HFF-Myc (cell line): ENCODE measurements at places on chromosomes 2 and 18.

- DNase-seq = no peak
Observed at GRCh38 chr2:235501673-235502031, 7.8 kb downstream of the AGAP1 start.

GRCh38 chr2:157178874-157179273, 78.6 kb upstream of the GALNT5 start:
- no peak for DNase-seq

GRCh38 chr18:68397241-68398035, 317.5 kb downstream of the TMX3 start:
- DNase-seq = no peak

DNA sequence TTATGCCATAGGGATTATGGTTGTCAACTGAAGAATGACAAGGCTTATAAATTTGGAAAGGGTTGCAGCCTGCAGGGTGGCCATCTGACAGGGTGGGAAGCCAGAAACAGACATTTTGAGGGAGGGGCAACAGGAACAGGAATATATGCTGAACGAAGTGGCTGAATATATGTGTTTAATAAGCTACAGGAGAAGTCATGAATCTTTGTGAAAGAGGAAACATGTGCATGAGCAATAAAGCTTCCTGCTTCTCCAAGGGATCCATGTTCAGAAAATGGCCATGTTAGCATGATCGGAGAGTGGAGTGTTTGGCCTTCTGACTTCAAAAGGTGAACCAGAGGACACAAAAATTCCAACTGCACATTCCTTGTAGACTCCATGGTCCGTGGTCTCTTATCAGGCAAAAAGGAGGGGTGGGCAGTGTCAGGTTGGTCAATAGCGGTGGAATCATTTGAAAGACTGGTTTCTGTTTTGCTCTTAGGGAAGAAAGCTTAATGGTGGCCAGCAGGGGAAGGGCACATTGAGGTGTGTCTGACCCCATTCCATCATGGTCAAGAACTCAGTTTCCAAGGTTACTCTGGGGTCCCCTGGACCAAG, 144.1 kb downstream of the SOCS6 start:
- no peak for DNase-seq

GRCh38 chr18:12637393-12637792, 20.5 kb downstream of the SPIRE1 start:
- DNase-seq = no peak

- DNase-seq = no peak
Observed at GRCh38 chr18:38456253-38456652, 890.7 kb upstream of the CELF4 start.

- no peak for DNase-seq
Observed at GRCh38 chr18:7735196-7735595, 168.1 kb downstream of the PTPRM start.

DNA sequence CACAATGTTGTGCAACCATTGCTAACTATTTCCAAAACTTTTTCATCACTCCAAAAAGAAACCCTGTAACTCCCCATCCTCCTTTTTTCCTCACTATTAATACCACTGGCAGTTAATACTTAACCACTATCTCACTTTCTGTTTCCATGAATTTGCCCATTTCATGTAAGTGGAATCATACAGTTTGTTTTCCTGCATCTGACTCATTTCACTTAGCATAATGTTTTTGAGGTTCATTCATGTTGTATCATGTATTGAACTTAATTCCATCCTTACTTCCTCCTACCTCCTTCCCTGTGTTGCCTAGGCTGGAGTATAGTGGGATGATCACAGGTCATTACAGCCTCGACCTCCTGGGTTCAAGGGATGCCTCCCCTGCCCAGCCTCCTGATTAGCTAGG, 68.3 kb downstream of the FAM117B start:
- no peak for DNase-seq

GRCh38 chr2:238140721-238141540, 2.5 kb downstream of the KLHL30 start:
- no peak for DNase-seq

- DNase-seq = no peak
Observed at GRCh38 chr18:54801374-54801773, 26.9 kb upstream of the RAB27B start.

DNA sequence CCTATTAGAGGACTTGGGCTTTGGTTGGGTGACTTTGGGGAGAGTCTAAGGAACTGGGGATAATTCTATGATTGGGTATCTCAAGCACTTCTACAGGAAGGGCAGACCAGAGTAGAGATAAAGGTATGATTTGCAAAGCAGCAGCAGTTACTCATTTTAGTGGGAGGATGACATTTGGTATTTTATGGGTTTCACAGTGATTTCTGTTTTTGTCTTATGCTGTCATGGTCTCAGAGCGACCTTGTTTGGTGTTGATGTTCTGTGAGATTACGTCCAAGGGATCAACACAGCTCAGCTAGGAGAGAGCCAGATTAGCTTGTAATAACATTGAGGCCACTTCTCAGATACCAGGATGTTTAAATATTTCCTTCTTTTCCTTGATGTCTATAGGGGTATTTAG, 18.2 kb downstream of the TTR start:
- no peak for DNase-seq

DNA sequence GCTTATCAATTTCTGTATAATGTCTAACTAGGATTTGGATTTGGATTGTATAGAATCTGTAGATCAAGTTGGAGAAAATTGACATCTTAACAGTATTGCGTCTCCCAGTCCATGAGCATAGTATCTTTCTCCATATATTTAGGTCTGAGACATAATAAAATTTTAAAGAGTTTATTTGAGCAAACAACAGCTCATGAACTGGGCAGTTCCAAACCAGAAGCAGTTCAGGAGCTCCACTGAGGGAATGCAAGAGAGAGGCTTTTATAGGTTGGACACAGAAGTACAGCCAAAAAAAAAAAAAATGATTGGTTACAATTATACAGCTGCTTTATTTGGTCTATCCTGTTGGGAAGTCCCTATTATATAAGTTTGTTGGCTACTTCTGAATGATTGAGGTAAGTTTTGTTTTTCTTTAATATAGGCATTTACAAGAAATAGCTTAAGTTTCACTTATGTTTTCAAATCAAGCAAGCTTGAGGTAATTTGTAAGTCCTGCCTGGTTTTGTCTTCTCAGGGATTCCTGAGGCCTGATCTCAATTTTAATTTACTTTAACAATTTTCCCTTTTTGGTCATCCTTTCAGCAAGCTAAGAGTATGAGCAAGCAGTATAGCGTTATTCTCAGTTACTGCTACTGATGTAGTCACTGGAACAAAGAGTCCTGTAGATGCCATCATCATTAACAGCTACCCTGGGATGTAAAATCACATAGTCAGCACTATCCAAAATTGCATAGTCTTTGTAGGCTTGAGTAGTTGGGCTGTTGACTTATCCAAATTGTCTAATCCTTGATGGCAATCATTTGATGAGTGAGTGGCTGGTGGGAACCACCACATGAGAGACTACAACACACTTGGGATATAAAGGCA, 27.5 kb upstream of the RUFY4 start:
- no peak for DNase-seq

DNA sequence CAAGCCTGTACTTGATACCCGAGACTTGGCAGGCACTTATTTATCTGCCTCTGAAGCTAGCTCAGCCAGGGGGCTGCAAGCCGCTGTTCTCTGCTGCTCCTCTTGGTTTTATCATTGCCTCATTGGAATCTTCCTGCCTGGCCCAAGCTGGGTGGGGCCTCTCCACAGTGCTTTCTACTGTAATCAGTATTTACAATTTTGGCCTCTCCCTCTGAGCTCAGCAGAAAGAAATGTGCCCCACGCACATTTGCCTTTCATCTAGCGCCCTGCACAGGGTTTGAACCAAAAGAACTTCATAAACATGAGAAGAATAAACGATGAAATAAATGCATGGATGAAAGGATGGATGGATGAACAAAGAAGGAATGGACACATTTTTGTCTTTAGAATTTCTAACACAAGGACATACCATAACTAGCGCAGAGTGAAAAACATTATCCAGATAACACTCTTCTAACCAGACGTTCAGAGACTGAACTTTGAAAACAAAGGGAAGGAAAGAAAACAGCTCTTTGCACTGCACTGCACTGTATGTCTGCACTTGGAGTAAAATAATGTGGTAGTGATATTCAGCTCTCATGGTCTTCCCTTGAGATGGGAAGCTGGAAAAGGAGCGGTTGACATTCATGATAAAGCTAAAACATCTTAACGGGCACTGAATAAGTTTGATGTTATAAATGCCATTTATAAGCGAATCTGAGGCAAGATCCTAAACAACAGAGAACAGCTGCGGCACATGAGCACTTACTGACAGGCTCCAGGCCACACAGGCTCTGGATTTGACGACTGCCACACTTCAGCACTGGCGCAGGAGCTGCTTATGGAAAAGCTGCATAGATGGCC, 86.8 kb upstream of the SP3 start:
- DNase-seq = peak; percentile 41

- DNase-seq = no peak
Observed at GRCh38 chr18:68991286-68991685, 193.4 kb downstream of the CCDC102B start.

GRCh38 chr2:160465406-160465805, 28.2 kb downstream of the RBMS1 start:
- no peak for DNase-seq

- no peak for DNase-seq
Observed at GRCh38 chr18:9709304-9709877, 1.3 kb downstream of the RAB31 start.

DNA sequence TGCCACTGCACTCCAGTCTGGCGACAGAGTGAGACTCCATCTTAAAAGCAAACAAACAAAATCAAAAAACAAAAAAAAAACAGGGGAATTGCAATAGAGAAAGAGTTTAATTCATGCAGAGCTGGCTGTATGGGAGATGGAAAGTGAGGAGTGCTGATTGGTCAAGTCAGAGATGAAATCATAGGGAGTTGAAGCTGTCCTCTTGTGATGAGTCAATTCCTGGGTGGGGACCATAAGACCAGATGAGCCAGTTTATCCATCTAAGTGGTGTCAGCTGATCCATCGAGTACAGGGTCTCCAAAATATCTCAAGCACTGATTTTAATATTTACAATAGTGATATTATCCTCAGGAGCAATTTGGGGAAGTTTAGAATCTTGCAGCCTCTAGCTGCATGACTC, 45.3 kb downstream of the FRZB start:
- no peak for DNase-seq

GRCh38 chr2:119871725-119872124, 112.0 kb downstream of the PTPN4 start:
- no peak for DNase-seq

- DNase-seq = no peak
Observed at GRCh38 chr18:59897321-59897954, 2.4 kb upstream of the PMAIP1 start.

- DNase-seq = no peak
Observed at GRCh38 chr2:200695191-200695590, 109.4 kb downstream of the AOX1 start.

DNA sequence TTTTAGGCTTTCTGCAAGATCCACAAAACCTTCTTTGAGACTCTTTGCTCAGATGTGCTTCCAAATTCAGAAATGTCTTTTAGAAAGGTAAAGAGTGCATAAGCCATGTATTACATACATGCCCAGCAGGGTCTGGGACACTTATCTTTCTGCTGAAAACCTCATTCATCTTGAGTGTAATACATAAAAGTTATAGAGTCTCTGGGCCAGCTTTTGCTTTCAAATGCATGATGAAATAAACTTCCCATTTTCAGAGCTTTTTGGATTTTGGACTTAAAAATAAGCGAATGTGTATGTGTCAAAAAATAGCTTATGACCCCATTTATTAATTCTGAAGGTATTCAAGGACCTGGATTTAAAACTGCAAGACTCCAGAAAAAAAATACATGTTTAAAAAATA, 8.0 kb downstream of the CYRIA start:
- DNase-seq = no peak

DNA sequence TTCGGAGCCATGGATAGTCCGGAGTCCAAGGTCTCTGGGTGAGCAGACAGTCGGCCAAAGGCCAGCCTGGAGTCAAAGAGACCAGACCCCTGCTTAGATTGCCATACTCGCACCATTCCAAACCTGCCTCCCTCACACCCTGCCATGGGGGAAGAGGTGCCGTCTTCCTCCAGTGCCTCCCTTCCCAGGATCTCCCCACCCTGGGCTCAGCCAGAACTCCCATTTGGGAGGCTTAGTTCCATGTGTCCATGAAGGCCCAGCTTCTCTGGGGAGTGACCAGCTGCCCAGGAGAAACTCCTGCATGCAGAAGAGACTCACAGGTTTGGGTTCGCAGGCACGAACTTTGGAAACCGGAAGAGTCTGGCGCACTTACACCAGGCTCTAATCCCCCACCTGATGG, 21.7 kb downstream of the IGFBP5 start:
- DNase-seq = no peak

DNA sequence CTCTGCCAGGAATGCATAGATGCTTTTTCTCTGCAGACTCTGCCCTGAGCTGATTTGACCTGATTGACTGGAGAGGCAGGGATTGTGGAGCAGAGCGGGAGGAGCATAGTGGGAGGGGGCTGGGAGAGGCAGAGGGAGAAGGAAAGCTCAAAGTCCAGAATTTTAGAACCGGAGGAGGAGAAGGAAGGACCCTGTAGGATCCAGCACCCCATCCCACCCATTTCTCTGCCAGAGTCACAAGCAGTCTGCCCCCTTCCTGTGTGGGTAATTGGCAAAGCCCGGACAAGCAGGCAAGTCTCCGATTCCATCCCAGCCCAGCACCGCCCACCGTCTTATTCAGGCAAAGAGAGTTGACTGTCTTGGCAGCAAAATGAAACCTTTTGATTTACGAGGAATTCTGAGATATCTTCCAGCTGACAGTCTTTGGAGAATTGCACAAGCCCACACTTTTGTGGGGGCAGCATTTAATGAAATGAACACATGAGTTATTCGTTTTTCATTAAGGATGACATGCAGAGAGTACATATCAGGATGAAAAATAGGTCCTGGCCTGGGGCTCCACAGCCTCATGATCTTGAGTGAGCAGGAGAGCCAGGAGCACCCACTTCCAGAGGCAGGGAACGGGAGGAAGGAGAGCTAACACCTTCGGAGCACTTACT, 103.1 kb downstream of the MCFD2 start:
- no peak for DNase-seq

GRCh38 chr2:73561422-73561821, 80.8 kb downstream of the NAT8 start:
- DNase-seq = no peak

DNA sequence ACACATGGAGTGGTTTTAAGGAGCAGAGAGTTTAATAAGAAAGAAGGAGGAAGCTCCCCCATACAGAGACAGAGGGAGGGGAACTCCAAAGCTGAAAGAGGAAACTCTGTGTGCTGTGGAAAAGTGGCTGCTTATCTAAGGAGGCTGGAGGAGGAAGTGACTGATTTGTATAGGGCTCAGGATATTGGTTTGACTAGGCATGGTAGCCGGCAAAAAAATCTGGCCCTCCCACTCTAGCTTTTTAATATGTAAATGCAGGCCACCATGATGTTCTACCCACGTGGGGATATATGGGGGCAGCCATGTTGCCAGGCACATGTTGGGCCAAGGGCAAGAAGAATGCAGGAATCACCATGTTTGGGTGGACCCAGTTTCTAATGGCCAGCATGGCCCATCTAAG, 64.3 kb downstream of the HNMT start:
- DNase-seq = no peak

GRCh38 chr2:176080540-176081375, 3.0 kb downstream of the EVX2 start:
- no peak for DNase-seq

GRCh38 chr2:125224830-125225229, 1199.7 kb downstream of the CNTNAP5 start:
- no peak for DNase-seq
